KBM-7 (cell line): ENCODE measurements at places on chromosomes 11 and 22.

- no peak for DNase-seq
Observed at GRCh38 chr22:27380855-27381254, 420.7 kb downstream of the MN1 start.

GRCh38 chr22:36971341-36972125, 47.7 kb downstream of the TST start:
- DNase-seq, result no peak

- DNase-seq, result no peak
Observed at GRCh38 chr22:48015701-48016100, 1253.3 kb downstream of the TBC1D22A start.

DNA sequence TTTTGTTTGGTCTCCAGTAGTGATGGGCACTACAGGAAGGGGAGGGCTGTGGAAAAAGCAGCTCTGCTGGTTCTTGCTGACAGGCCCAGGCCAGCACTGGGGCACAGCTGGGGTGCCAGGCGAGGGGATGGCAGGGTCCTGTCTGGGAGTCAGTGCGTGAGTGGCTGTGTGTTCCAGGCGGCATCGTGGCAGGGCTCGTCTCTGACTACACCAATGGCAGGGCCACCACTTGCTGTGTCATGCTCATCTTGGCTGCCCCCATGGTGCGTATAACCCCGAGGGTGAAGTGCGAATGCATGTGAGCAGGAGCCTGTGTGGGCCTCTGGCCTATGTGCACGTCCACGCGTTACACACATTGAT, 20.9 kb downstream of the SLC37A2 start:
- DNase-seq, result no peak

GRCh38 chr22:19430890-19431541, 517 bp downstream of the HIRA start:
- peak; percentile 35 for DNase-seq

DNA sequence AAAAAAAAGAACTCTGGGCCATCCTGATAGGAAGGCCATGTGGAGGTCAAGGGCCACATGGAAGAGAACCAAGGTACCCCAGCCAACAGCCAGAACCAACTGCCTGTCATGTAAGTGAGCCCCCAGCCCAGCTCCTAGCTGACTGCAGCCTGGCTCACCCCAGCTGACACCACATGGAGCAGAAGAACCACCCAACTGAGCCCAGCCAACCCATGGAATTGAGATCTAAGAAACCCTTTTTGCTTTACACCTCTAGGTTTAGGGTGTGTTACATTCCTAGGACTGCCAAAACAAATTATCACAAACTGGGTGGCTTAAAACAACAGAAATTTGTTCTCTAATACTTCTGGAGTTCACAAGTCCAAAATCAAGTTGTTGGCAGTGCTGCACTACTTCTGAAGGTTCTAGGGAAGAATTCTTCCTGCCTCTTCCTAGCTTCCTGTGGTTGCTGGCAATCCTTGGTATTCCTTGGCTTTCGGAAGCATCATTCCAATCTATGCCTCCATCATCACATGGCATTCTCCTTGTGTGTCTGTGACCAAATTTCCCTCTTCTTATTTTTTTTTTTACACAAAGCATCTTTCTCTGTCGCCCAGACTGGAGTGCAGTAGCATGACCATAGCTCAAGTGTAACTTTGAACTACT, 4.4 kb downstream of the C11orf86 start:
- DNase-seq, result no peak

GRCh38 chr22:43526117-43526655, 114.4 kb downstream of the MPPED1 start:
- DNase-seq, result no peak

GRCh38 chr11:26194881-26195280, 137.0 kb upstream of the ANO3 start:
- DNase-seq, result no peak

- no peak for DNase-seq
Observed at GRCh38 chr11:87454241-87454640, 416.5 kb downstream of the TMEM135 start.

DNA sequence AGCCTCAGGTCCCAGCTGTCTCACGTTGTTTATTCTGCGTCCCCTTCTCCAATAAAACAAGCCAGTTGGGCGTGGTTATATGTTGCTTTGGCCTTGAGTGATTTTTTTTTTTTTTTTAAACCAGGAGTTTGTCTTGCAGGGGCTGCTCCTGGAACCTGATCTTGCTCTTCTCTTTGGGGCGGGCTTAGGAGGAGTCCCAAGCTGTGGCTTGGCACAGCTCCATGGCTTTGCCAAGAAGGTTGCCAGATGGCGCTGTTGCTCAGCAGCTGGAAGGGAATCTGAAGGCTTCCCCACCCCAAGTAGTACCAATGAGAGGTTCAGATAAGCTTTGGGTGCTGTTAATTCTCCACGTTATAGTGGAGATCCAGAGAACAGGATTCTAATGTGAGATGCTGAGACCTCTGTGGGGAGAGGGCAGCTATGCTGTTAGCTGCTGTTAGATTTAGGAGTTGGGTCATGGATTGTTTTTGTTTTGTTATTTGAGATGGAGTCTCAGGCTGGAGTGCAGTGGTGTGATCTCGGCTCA, 2.0 kb upstream of the FERMT3 start:
- DNase-seq, result peak; percentile 96

- DNase-seq, result peak; percentile 60
Observed at GRCh38 chr11:76598426-76598839, 72.1 kb downstream of the LRRC32 start.

GRCh38 chr11:123110397-123110796, 48.5 kb upstream of the HSPA8 start:
- no peak for DNase-seq

DNA sequence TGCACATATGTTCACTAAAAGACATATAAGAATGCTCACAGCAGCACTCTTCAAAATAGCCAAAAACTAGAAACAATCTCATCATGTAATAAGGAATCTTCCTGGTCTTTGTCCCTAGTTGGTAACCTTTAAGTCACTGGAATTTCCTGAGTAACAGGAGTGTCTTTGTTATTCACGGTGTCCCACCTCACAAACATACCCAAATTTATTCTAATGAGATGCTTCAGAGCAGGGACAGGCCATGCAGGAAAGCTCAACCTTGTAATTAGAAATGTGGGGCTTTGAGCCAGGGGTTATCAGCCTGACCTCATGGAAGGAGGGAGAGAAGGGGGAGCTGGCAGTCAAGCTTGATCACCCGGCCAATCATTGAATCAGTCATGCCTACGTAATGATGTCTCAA, 40.3 kb upstream of the NFRKB start:
- no peak for DNase-seq

DNA sequence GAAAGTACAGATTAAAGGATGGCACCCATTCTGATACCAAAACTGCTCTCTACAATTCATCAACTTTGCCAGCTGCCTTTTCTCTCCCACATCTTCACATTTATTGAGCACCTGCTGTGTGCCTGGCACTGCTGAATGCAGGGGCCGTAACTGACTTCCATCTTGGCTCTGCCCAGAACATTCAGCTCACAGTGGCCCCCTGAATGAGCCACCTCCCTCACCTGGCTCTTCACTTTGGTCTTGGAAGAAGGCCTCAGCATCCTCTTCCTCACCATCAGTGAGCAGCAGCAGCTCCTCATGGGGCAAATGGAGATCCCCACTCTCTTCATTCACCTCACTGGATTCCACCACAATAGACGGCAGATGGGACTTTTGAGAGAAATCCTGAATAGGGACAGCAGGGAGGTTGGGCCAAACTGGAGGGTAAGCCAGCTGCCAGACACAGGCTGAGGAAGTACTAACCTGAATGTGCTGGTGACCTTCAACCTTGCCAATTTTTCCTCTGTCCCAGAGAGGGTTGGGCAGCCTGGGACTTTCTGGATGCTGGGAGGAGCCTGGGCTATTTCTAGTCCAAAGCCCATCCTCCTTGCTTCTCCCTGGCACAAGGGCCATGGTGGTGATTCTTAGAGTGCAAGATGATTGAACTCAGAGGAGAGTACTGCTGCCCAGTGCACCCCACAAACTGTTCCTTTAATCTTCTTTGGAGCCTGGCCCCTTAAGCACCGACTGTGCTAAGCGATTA, 1.9 kb upstream of the UQCC3 start:
- no peak for DNase-seq

- no peak for DNase-seq
Observed at GRCh38 chr11:95736809-95737208, 52.8 kb downstream of the FAM76B start.

DNA sequence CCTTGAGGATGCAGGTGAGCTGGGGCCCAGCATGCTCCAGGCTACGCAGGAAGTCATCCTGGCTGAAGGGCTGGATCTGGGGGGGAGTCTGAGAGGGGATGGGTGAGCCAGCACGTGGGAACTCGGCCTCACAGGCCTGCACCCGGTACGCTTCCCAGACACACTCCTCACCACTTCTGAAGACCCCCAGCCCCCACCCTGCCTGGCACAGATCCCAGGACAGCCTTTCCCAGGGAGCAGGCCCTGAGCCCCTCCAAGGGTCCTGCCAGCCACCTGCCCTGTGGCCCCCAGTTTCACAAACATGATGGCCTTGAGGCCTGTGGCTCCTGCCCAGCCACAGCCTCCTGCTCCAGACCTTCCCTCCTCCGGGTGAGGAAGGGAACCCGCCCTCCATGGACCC, 5.6 kb upstream of the PLXNB2 start:
- DNase-seq, result no peak

DNA sequence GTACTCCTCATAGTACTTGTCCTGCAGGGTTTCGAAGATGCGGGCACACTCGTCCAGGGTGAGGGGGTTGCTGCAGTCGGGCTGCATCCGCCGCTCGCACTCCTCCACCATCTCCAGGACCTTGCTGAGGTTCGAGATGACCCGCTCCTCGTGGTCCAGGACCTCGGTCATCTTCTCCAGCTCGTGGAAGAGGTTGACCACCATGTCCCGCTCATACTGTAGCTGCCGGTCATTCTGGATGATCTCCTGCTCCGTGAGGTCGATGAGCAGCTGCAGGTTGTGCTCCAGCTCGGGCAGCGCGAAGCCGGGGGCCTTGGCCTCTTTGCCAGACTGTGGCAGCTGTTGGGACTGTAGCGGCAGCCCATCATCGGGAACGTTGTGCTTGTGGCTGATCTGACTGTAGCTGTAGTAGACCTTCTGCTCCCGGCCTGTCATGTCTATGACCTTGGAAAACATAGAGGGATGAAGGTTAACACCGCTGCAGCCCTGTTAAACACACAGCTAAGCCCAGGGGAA, 13.0 kb downstream of the TFIP11 start:
- no peak for DNase-seq

DNA sequence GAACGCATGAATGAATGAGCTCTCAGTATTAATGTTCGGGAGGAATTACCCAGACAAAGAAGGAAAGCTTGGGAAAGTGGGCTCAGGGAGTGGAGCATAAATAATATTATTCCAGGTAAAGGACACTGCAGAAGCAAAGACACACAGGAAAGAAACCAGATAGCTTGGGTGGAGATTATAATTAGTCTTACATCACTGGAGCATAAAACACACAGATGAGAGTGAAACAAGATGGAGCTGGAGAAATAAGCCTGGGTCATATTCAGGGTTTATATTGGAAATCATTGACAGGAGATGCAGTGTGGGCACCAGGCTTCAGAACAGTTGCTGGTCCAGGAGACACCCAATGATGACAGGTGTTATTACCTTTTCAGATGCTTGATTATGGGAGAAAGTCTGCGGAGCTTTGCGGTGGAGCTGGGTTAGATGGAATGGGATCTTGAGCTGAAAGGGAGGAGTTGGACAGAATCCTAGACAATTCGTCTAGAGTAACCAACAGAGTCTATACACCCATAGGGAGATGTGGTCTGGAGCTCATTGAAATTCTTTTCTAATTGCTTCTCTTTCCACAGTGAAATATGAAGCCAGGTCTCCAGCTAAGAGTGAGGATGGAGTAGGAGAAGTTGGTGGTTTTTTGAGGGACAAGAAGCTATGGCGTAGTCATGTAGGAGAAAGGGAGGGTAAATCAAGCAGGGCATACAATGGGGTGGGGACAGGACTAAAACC, 227.2 kb downstream of the FAM76B start:
- no peak for DNase-seq

DNA sequence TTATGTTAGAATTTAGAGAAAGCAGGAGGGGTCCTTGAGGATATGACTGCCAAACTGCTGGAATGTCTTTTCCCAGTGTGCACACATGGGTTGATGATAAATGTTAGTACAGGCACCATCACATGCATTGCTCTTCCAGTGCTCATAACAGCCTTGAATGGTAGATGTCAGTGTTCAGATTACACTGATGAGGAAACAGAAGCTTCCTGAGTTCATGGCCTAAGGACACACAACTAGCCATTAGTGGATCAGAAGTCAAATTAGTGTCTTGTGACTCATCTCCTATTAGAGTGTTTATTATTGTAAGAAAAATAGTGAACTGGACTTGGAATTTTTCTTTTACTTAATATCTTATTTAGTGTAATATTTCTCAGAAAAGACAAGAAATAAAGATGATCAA, 241.5 kb downstream of the DDX10 start:
- DNase-seq, result no peak

DNA sequence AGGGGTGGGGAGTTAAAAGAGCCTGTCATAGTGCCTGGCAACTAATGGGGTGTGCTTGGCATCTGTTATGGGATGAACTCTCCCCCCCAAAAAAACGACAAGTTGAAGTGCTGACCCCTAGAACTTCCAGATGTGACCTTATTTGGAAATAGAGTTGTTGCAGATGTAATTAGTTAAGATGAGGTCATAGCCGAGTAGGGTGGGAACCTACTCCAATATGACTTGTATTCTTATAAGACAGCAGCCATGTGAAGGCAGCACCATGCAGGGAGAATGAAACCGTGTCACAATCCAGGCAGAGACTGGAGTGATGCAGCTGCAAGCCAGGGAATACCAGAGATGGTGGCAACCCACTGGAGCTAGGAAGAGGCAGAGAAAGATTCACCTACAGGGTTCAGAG, 394.5 kb downstream of the TENM4 start:
- no peak for DNase-seq

DNA sequence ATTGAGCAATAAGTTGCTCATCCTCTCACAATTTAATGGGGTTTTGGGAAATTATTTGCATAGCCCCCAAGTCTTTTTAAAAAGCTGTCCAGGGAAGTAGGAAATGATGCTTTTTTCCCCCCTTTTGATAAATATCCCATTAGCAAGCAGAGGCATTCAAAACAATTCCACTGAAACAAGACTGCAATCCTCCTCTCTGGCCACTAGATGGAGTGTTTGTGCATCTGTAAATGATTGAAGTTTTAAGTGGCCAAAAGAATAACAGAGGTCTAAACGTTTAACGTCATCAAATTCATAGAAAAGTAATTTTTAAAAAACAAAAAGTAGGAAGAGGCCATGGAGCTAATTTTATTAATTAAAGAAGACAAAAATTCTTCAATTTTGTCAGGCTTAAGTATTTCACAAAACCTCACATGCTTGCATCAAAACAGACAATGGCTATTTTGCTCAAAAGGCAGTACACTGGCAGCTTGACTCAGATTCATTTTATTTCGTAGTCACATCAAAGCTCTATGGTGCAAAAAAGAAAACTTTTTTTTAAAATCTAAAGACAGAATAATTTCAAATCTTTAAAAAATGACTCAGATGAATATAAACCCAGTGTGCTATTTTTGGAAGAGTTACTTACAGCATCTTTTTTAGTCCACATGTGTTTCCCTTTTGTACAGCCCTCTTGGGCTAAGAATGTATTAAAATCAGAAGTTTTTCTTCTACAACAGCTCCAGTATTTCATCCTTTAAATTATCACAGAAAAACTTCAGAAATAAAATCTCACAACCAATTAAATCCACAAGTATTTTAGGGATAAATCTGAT, 17.8 kb downstream of the CHORDC1 start:
- DNase-seq, result peak; percentile 75
